Activated T-cell treated with anti-CD3 and anti-CD28 coated beads for 24 hours (primary cell): ENCODE measurements at places on chromosomes 3 and 15.

DNA sequence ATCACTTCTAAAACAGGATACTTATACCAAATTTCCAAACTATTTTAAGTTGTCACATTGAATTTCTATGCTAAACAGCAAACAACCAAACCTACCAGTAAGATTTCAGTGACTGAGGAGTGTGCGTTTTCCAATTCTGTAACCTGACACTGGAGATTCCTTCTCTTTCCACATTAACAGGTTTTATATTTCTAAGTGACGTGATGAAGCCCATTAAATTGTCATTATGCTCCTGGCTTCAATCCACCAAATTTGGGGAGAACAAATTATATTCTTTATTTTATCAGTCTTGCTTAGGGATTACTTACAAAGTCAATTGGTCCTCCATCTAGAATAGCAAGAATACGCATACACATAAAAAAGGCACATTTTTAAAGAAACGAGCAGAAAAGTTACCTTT is 764.8 kb upstream of the NR2F2 start:
- no peak for DNase-seq

- DNase-seq, result peak; percentile 45
Measured at GRCh38 chr3:72520690-72521308, 327.4 kb downstream of the SHQ1 start.

- no peak for DNase-seq
Measured at GRCh38 chr15:96428742-96429141, 98.2 kb downstream of the NR2F2 start.

DNA sequence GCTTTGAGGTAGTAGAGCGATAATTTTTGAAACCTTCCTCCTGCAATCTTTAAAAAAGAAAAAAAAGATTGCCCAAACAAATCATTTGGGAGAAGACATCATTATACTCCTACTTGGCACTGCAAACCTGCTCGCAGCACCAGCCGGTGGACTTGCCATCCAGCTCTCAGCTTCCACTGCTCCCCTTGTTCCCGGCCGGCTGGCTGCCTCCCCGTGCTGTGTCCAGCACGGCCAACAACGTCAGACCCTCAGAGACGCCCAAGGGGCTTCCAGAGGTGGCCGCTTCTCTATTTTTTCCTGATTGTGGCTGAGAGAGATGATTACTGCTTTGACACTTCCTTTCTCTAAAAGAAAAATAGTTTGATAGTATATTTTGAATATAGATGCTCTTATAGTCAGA is 3.0 kb upstream of the BFSP2 start:
- DNase-seq, result no peak

DNA sequence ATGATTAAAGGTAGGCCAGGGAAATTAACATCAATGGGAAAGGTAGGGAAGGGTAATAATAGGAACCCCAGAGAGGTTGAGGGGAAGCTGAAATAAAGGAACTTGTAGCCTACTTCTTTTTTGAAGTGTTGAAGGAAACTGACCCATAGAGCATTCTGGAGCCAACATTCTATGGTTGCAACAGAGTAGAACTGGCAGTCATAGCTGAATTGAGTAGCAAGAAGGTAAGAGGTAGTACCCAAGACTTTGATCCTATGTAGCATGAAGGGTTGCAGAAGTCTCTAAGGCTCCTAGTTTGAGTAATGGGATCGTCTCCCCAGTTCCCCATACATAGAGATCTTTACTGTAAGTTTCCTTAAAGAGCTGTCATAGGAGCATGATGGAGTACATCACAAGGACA is 7.4 kb upstream of the ZNF774 start:
- DNase-seq, result no peak

GRCh38 chr3:52494445-52494844 is 693 bp upstream of the STAB1 start:
- no peak for DNase-seq

DNA sequence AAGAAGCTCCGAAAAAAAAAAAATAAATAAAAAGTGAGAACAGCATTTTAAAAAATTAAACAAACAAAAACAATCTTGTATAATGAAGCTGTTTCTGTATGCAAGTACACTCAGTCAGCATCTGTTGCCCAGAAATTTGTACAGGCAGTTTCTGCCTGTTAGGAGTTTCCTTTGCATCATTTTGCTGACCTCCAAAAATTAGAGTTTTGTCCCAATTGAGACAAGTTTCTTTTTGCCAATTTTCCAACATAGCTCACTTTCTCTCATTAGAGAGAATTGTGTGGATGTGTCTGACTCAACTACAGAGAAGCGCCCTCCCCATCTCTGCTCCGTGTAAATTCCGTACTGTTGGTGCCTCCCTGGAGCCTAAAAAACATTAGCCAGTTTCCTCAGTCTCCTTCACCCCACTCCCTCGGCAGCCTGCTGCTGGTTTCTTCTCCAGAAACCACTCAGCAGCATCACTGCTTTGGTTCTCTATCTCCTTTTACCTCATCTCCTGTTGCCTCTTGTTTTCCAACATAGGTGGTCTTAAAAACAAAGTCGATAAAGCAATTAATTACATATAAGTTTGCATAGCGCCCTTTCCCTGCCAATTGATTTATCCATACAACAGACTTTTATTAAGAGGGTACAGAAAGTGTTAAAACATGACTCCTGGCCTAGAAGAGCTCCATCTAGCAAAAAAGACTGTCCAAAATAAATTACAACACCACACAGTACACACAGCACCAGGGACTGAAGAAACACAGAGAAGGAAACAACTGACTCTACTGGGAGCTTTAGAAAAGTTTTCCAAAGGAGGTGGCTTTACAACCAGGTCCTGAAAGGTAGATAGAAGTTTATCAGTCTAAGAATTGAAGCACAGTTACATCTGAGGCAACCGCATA is 286.7 kb downstream of the SHOX2 start:
- no peak for DNase-seq
